ENCODE measurements at places on chromosomes 11 and 22.
A peak's percentile ranks its signal among the peaks of the same experiment; 100 is the strongest.

GRCh38 chr11:17703951-17704350 is 15.4 kb upstream of the MYOD1 start:
- DNase-seq = no peak

- no peak for DNase-seq
Observed at GRCh38 chr11:86933891-86934581, 21.2 kb downstream of the FZD4 start.

DNA sequence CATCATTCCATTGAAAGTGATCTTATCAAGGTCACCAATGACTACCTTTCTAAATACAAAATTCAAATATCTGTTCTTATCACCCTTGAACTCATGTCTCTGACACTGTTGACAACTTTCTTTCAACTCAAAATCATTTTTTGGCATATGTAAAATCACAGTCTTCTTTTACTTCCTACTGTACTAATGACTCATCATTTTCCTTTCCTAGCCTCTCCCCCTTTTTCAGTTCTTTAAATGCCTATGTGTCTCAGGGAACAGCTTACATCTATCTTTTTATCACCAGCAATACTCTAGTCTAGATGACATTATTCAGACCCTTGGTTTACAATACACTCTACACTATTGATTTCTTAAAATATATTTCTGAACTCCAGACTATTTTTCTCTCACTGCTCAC is 2220.7 kb upstream of the RAG2 start:
- DNase-seq = no peak

DNA sequence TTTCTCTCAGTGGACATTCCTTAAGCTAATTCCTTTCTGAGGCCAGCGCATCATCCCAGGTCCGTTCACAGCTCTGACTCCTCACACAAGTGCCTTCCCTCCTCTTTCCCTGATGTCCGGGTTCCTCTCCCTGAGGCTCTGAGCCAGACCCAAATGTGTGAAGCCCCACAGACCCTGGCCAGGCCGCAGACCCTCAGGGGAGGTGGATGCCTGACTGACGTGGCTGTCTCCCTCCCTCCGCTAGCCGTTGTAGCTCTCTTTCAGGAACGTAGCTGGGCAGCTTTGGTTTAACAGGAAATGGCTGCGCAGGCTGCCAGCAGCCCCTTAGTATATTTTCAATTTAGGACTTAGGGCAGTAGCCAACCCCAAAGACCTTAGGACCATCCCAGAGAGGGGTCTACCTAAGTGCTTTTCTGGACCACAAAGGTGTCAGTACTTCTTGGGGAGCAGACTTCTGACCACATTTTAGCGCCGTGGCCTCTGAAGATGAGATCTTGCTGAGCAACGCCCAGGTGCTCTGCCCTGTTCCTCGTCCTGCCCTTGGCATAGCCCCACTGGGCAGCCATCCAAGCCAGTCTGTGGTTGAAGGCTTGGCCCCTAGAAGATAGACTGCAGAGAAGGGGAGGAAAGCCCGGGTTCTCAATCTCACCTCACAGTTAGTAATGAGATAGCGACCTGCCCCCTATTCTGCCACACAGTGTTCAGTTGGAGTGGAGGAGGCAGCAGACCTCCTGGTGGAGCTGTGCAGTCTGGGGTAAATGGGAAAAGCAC is 27.0 kb downstream of the MYBPC3 start:
- DNase-seq = no peak

GRCh38 chr22:39955675-39956074 is 4.5 kb upstream of the TMA7B start:
- no peak for DNase-seq

- no peak for DNase-seq
Observed at GRCh38 chr11:47987781-47988180, 7.4 kb downstream of the PTPRJ start.

DNA sequence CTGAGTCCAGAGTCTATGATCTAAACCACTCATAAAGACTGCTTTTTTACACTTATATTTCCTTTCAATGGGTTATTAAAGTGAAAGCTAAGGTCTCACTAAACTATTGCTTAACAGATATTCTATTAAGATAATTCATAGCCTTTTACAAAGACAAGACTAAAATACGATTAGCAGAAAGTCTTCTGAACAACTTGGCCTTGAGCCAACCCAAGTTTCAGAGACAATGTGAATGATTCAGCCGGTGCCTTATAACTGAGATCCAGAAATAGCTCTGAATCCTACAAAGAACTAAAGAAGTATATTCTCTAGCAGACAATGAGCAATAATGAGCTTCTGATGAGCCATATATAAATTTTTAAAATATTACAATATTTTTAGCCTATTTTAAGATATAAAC is 41.5 kb upstream of the CARD18 start:
- DNase-seq = no peak

DNA sequence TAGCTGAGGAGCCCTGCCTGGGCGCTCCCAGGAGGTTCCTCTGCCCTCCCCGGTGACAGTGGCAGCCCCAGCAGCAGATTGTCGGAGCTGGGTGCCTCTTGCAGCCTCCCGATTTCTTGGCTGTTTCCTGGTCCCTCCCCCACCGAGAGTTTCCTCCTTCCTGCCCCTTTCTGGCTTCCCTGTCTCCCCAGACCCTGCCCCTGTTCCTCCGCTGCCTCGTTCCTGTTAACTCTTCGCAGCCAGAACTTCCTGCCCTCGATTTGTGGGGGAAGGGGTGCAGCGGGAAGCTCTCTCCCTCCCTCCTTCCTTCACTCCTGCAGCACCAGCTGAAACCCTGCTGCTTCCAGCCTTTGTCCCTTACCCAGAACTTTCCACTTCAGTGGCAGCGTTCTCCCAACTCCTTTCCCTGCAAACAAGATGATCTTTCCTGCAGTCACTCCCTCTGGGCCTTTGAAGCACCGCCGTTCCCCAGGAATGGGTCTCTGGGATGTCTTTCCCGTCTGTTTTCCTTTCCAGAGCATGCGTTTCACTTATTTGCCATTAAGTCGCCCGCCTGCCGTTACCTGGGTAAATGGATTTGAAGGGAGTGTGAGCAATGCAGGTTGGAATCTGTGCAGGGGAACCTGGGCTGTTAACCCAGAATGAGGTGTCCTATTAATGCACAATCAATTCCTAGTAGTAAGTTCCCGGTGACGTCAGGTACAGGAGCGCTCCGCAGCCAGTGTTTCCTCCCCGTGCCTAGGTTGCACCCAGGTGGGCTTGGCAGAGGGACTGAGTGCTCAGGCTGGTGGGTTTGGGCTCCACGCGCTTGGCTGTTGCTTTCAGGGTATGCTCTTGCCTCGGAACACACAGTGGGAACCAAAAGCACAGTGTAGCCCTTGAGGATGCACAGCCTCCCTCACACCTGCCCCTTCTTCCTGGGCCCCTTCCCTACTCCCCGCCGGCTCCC is 4.3 kb downstream of the GRK2 start:
- no peak for DNase-seq

DNA sequence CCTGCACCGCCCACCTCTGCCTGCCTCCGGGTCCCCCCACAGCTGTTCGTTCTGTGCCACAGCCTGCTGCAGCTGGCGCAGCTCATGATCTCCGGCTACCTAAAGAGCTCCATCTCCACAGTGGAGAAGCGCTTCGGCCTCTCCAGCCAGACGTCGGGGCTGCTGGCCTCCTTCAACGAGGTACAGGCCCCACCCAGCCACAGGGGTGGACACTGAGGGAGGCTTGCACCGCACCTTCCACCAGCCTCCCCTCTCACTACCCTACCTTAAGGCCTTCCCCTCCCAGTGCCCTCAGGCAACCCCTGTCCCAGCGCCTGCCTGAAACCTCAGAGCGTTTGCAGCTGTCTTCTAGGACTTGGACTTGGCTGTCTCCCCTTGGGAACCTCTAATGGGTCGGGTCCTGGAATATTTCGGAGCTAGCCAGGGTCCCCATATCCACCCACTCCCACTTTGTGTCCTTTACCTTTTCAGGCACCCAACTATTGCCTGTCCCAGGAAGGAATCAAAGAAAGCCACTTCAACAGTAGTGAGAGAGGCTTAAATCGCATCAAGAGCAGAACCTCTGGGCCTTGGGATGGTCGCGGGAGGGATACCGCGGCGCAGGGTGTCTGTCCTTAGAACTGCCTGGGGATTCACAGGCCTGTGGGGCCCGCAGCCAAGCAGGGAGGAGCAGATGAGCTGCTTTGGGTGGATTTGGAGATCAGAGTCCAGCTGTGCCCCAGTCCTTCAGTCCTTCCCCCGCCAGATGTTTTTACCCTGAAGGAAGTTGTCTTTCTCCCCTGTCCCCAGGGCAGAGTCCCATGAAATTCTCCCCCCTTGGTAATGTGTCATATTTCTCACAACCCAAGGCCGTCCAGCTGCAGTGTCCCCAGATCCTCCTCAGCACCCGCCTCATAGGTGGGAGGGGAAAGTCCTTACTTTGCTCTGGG is 13.3 kb downstream of the SLCO2B1 start:
- DNase-seq = no peak

GRCh38 chr11:6388748-6389147 is 1.5 kb upstream of the SMPD1 start:
- DNase-seq = no peak

- no peak for DNase-seq
Observed at GRCh38 chr11:64534950-64535349, 56.1 kb upstream of the SLC22A12 start.

DNA sequence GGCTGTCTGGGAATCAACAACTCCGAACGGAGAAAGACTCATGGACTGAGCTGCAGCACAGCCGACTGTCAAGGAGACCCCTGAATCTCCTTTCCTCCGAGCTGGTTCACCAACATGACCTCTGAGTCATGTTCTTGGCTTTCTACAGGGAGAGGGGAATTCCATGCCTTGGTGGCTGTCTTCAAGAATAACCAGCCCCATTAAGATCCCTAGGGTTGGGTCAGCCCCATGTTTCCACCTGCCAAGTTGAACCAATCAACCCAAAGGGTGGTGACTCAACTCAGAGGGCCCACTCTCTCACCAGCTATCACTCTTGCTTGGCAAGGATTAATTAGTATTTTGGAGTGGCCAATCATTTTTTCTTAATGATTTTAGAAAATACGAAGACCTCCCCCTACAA is 28.3 kb upstream of the IGSF22 start:
- peak; percentile 19 for DNase-seq

All from activated CD8-positive, alpha-beta T cell treated with anti-CD3 and anti-CD28 coated beads for 36 hours (primary cell).